ENCODE measurements at places on chromosomes 11 and 22. TPM values are rescaled to one million over a fixed set of nuclear protein-coding genes. Genes with fewer than 3 reads are reported as not detected.

- no peak for DNase-seq
These were observed 10.0 kb downstream of the ELFN2 start for GRCh38 chr22:37417264-37417663.

DNA sequence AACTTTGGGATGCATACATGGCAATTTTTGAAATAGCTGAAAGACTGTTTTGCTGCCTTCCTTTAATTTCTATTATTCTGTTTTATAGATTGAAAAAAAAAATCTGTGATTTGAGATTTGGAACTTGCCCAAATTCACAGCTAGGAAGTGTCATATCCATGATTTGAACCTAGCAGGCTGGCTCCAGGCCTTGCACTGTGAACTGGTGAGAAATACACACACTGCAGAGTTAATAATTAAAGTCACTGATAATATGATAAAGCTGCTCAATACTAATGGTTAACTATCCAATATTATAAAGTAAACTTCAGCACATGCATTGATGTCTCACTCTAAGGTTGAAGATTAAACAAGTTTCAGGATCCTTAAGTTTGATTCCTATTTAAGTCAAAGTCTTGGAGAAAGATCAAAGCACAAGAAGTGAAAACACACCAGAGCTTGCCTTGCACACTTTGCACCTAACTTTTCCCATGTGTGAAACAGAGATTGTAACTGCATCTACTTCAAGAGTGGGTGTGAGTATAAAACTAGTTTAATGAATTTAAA is 150.6 kb upstream of the CCDC179 start:
- no peak for DNase-seq

DNA sequence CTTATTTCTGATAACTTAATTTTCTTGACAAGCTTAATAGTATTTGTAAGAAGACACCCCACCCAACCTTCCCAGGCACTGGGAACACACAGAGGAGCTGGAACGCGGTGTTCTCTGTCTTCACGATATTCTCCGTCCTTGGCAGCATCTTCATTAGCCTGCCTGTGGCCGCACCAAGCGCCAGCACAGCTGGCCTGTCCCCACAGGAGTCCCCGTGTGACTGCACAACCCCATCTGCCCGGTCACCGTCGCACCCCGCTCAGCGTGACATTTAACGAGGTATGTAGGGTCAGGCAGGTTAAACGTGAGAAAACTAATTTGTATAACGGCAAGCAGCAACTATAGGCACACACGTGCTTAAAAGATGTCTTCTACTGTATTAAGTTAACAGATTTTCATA is 293.3 kb downstream of the BRD1 start:
- DNase-seq: no peak

- no peak for DNase-seq
These were observed 18.2 kb downstream of the MIF start for GRCh38 chr22:23912293-23912903.

- DNase-seq: no peak
These were observed 1.5 kb downstream of the CACNG2 start for GRCh38 chr22:36701965-36702621.

- DNase-seq: no peak
These were observed 86.7 kb downstream of the ARHGAP8 start for GRCh38 chr22:44839061-44839460.

DNA sequence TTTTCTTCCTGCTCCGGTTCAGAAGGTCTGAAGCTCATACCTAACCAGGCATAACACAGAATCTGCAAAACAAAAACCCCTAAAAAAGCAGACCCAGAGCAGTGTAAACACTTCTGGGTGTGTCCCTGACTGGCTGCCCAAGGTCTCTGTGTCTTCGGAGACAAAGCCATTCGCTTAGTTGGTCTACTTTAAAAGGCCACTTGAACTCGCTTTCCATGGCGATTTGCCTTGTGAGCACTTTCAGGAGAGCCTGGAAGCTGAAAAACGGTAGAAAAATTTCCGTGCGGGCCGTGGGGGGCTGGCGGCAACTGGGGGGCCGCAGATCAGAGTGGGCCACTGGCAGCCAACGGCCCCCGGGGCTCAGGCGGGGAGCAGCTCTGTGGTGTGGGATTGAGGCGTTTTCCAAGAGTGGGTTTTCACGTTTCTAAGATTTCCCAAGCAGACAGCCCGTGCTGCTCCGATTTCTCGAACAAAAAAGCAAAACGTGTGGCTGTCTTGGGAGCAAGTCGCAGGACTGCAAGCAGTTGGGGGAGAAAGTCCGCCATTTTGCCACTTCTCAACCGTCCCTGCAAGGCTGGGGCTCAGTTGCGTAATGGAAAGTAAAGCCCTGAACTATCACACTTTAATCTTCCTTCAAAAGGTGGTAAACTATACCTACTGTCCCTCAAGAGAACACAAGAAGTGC is 661 bp upstream of the MALAT1 start:
- DNase-seq: peak; percentile 52

- DNase-seq: peak; percentile 80
These were observed 37.6 kb upstream of the SLC5A1 start for GRCh38 chr22:32005453-32005852.

DNA sequence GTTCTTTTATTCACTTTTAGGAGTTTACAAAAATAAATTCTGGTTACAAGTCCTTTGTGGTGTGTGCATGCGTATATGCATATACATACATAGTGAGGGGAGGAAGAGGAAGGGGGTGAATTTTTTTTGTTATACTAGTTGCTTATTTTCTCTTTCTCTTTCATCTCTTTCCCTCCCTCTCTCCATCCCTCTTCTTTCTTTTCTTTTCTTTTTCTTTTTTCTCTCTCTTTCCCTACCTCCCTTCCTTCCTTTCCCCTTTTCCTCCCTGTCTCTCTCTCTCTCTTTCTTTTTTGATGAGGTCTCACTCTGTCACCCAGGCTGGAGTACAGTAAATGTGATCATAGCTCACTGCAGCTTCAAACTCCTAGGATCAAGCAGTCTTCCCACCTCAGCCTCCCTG is 14.1 kb downstream of the PPP6R2 start:
- DNase-seq: no peak

DNA sequence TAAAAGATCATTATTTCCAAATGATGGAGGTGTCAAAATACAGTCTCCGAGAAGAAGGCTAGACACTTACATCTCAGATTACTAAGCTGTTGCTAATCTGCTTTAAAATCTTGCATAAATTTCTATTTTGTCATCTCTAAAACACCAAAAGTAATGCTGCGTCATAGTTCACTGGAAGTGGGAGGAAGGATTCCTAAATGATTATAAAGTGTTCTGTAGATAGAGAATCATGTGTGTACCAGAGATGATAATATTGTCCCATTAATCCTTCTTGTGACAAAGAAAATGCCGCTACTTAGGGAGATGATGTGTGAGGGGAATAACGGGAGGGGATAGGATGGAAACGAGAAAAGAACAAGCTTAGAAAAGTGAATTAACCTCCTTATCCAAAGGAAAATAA is 268.6 kb downstream of the JRKL start:
- no peak for DNase-seq

DNA sequence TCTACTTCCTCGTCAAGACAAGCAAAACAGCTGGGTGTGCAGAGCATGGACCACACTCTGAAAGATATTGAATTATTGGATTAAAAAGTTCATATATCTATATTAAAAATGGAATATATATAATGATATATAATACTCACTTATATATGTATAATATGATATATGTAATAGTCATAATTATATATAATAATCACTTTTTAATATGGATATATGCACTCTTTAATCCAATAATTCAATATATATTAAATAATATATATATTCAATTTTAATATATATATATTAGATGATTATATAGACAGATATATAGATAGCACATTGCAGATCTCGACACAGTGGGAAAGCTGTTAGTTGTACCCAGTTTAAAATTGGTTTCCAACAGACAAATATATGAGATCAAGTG is 182.1 kb upstream of the CARD18 start:
- no peak for DNase-seq

DNA sequence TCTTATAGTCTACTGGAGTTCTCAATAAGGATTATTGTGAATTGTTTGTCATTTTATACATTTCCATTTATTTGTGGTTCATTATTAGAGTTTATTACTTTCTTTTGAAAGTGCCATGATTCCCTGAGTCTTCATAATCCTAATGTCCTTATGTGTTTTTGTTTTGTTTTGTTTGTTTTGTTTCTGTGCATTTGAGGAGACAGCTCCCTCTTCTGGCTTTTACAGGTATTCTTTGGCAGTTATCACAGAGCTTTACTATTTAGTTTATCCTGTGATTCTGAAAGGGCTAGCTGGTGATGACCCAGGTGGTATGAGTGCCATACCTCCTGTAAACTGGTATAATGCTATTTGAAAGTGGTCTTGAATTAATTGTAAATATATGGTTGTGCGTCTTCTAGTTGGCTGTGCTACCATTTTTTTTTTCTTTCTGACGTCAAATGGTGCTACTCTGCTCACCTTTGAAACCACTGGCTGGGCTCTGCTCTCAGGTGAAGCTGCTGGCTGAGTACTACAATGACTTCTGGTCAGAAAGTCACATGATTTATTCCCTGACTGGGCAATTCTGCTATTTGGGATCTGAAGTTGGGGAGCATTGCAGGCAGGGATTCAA is 751.2 kb downstream of the JRKL start:
- peak; percentile 38 for DNase-seq

The UBE4A gene
- total RNA-seq: 21.9 TPM

The TENM4 gene
- total RNA-seq: 3.2 TPM

The CALCA gene
- total RNA-seq: not detected

The AGBL2 gene
- total RNA-seq: 0.38 TPM

The MPZL3 gene
- 81.4 TPM for total RNA-seq

The GLYAT gene
- total RNA-seq: not detected

The AKIP1 gene
- total RNA-seq: 35.8 TPM

The APOA4 gene
- not detected for total RNA-seq

The PARVA gene
- 7.6 TPM for total RNA-seq

The MEI1 gene
- 0.13 TPM for total RNA-seq

The TST gene
- total RNA-seq: 102 TPM

Measured in bronchial epithelial cell (primary cell).